Chondrocyte (in vitro differentiated cells): ENCODE measurements at places on chromosomes 16 and 17. TPM values are rescaled to one million over a fixed set of nuclear protein-coding genes. Genes with fewer than 3 reads are reported as not detected.

Gene CEMP1
- total RNA-seq, result not detected in 3 replicates

Gene KRT12
- total RNA-seq, result not detected in 3 replicates

- DNase-seq, result no peak
These were observed 136.9 kb downstream of the KCNJ12 start for GRCh38 chr17:21513012-21513570.

GRCh38 chr16:31357324-31358109 lies 2.5 kb downstream of the ITGAX start:
- no peak for DNase-seq

Gene RNF222
- total RNA-seq, result not detected in 3 replicates

DNA sequence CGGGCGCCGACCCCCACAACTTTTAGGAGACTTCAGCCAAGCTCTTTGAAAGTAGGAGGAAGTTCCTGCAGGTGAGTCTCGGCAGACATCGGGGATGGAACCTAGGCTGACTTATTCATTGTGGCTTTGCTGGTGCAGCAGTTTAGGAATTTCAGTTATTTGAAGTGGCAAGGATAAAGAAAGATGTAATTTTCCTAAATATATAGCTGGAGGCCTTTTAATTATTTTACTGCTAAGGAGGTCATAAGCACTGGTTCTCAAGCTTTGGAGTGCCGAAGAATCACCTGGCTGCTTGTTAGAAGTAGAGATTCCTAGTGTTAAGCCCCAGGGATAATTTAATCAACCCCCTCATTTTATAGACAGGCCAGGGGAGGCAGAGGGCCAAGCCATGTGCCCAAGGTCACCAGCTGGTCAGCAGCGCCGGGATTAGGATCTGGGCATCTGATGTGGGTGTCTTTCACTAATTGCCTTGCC lies 28.9 kb upstream of the BCAR1 start:
- DNase-seq, result no peak
